ENCODE measurements at places on chromosomes 7 and 10.

- no peak for DNase-seq
Measured at GRCh38 chr7:100485471-100485876, 1.7 kb downstream of the NYAP1 start.

DNA sequence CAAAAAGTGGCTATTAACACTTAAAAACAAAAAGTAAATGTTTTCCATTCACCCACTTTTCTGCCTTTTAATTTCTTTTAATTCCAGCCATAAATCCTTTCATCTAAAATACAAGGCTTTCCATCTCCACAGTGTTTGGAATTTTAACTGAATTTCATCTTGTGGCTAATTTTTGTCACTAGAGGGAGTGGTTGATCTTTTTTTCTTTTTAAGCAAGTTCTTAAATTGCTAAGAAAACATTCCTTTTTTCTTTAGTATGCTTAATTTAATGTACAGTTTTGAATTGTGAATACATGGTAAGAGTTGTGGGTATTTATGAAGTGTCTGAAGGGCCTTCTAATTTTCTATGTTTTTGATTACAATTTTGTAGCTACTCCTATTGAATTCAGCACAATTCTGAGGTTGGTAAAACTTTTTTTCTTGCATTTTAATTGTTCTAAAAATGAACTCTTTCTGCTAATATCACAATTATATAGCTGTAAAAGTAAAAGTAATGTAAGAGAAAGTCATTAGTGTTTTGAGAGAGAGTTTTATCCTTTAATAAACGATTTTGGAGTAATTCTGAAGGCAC lies 54.9 kb upstream of the ANK3 start:
- peak; percentile 68 for DNase-seq

- no peak for DNase-seq
Measured at GRCh38 chr10:71099731-71100361, 112.5 kb upstream of the UNC5B start.

DNA sequence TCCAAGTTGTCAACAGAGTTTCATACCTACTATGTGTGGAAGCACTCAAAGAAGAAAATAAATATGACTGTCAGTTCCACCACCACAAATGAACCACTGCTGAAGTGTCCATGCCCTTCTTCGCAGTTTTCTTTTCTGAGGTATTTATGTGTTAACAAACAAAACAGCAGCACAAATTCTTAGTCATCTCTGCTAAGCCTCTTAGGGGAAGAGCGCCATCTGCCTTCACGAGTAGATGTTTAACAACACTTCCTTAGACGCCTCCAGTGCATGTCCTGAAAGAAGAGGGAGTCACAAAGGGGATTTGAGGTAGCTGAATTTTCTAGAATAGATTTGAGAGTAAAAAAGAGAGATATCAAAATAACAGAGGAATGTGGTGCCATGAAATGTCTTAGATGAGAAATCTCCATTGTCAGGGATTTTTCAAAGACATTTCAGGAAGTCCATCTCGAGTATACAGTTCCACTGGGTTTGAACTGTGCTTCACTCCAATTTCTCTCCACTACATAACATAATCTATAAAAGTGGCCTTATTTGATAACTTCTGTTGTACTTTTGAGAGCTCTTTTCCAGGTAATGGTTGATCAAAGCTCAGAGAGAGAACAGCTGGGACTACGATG lies 775.3 kb upstream of the POM121L12 start:
- DNase-seq: no peak

DNA sequence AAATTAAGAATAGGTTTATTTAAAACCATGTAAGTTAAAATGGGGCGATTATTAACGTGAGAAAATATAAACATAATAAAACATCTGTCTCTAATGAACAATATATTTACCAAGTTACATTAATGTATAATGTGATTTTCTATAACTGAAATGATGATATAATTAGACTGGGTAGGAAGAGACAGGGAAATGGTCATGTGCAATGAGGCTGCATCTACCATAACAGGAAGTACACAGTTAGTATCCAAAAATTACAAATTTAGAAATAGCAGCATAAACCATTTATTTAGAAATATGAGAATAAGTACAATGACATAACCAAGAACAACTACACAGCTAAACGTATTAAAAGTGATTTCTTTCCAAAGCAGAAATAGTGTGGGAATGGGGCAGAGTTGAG lies 25.8 kb upstream of the BET1 start:
- DNase-seq: no peak

- DNase-seq: no peak
Measured at GRCh38 chr7:129069021-129069420, 14.1 kb upstream of the TNPO3 start.

DNA sequence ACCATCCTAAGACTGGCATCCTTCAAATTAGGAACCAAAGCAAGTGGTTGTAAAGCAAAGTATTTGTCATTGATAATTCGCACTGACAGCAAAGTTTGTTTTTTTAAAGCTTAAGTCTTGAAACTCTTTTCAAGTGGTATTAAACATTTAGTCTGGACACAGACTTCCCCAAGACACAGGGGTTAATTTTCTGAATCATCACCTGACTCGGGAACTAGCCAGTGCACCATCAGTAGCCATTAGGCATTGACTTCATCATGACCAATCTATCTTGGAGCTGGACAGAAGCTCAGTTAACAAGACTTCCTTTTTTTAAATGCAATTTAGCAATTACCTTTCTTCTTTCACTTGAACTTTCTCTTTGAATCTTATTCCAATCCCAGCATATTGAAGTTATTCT lies 210.6 kb downstream of the ZNF365 start:
- no peak for DNase-seq

GRCh38 chr7:159211540-159212182 lies 67.0 kb upstream of the VIPR2 start:
- peak; percentile 15 for DNase-seq

DNA sequence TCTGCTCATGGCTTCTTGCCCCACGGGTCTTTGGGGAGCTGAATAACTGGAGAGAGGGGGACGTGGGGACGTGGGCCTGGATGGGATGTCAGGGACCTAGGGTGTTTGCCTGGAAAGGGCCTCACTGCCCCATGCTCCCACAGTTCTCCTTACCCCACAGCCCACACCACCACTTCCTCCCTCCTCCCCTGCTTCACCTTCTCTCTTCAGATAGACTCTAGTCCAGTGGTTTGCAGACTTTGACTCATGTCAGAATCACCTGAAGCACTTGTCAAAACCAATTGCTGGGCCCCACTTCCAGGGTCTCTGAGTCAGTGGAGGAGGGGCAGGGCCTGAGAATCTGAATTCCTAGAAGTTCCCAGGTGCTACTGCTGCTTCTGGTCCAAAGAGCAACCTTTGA lies 327.4 kb downstream of the RPS24 start:
- DNase-seq: no peak

- DNase-seq: no peak
Measured at GRCh38 chr10:88551246-88551645, 31.9 kb downstream of the RNLS start.

GRCh38 chr10:2817940-2818636 lies 249.3 kb upstream of the PFKP start:
- no peak for DNase-seq

DNA sequence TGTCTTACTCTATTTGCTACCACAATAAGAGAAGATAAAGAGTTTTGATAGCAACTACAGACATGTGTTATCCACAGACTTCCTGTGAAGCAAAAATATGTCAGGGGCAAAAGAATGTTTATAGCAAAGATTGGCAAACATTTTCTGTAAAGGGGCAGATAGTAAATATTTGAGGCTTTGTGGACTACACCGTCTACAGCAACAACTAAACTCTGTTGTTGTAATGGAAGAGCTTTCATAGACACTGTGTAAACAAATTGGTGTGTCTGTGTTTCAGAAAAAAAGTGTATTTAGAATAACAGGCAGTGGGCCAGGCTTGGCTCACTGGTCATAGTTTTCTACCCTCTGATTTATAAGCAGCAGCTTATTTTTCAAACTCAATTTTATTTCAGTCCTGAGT lies 521.4 kb downstream of the ANKRD7 start:
- no peak for DNase-seq

- no peak for DNase-seq
Measured at GRCh38 chr10:5529702-5530411, 5.1 kb downstream of the CALML3 start.

DNA sequence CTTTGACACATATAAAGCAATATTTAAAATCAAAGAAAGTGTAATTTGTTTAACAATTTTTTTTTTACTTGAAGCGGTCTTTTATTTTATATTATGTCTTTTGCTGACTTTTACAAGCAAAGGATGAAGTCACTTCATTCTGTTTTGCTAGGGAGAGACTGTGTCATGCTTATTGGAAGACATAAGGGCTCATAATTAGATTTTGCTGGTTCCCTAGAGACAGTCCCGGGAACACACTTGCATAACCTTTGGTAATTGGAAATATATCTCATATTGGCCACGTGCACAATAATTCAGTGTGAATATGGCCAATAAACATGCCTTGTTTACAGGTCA lies 448 bp upstream of the NET1 start:
- DNase-seq: no peak

DNA sequence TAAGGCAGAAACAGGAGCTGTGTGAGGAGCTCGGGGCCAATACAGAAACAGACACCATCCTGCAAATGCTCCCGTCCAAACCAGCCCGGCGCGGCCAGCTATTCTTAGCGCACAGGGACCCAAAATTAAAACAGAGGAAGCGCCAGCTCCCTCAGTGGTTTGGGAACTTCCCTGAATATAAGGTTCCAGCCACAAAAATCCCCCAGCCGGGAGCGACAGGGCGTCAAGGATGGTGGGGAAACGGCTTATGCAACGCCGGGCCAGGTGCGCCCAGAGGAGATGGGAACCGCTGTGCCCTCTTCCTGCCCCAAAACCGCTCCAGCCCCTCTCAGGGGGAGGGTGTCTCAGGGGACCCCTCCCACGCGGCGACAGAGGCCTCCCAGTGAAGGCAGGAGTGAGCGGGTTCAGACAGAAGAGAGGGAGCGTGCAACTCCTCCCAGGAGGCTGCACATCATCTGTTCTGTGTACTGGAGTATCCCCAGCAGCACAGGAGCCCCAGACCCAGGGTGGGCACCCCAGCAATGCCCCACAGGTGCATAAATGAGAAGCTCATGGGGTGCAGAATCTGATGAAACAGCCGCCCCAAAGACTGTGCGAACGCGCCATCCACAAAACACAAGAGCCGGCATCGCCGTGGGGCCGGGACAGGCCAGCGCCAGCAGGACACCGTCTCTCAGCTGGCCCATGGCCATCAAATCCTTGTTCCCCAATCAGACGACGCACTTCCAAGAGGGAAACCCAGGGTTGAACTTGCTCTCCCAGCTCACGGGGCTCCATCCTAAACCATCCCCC lies 73.9 kb upstream of the PDGFA start:
- DNase-seq: peak; percentile 37

- DNase-seq: no peak
Measured at GRCh38 chr10:32234471-32234870, 112.5 kb downstream of the EPC1 start.

DNA sequence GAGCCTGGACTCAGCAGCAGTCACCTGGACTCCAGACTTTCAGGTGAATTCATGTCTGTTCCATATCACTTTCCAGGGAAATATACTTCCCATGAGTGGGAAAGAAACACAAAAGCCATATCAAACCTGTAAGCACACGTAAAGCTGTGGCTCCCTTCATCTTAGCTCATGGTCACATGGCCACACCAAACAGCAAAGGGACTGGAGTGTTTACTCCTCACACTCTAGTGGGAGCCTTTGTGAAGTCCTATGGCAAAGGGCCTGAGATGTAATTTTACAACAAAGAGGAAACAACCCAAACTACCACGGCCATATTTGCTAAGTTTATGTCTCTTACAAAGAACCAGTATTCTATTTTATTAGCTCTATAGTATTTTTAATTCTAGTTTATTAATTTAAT lies 16.3 kb downstream of the SFTPA1 start:
- DNase-seq: no peak

DNA sequence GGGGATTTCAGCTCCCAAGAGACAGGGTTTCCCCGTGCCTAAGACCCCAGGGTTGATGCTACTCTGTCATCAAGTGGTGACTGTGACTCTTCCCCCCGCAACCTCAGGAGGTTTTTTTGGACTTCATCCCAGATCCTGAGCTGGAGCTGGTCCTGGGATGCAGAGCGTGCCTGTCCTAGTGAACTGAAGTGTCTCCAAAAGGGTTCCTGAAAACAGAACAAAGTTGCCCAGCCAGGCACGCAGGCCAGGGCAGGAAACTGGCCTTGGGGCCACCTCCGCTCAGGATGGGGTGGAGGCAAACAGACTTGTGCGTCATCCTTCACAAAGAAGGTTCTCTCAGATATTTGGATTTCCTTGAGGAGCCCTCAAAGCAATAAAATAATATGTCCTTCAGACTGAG lies 118.9 kb downstream of the ITIH5 start:
- DNase-seq: no peak

- no peak for DNase-seq
Measured at GRCh38 chr7:904847-905246, 28.5 kb downstream of the GET4 start.

DNA sequence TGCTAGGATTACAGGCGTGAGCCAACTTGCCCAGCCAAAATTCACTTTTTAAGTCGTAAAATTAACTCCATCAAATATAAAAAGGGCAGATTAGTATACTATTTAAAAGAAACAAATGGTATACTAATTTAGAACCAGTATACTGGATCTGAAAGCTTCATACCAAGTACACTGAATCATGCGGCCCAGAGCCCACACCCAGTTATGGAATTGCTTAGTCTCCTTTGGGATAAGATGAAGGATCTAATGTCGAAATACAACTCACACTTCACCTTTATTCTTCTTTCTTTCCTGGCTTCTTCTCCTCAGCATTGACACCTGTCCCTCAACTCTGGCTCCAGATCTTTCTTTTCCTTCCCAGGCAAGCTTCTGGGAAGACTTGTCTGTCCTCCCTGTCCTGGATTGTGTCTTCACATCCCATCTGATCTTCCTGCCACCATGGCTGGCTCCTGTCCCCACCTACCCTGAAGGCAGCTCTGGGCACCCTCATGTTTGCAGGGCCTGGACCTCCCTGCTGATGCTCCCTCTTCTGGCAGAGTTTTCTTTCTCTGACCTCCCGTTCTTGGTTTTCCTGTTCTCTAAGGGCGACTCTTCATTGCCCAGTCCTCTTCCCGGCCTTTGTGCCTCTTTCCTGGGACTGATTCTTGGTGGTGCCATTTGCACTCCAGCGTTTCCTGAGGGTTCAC lies 57.8 kb upstream of the CTBP2 start:
- DNase-seq: no peak

DNA sequence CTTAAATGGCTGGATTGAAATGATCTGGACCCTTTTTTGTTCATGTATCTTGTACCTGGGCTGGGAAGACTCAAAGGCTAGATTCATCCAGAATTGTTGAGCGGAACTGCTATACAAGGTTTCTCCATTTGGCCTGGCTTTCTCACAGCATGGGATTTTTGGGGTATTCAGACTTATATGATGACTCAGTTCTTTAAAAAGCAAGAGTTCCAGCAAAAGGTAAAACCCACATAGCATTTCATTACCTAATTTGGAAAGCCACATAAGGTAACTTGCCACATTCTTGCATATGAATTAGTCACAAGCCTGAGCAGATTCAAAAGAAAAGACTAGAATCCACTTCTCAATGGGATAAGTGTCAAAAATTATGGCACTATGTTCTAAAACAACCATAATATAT lies 137.4 kb downstream of the HGF start:
- DNase-seq: no peak

DNA sequence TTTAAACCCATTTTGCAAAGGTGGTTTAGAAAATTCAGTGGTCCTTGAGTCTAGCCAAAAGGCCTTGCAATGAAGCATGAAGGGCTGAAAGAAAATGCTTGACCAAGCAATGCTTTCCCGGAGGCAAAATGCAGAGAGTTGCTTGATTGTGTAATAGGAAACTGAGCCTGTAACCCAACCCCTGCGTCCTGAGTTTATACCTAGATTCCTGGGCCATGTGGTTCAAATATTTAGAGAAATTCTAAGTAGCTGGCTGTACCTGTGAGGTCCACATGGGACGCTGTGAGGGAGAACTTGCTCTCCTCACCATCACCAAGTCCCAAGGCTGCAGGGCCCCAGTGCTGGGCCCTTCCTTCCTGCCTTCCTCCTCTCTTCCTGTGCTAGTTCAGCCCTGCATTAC lies 45.7 kb downstream of the CXCL12 start:
- no peak for DNase-seq
